ENCODE measurements at places on chromosomes 6 and 20.

DNA sequence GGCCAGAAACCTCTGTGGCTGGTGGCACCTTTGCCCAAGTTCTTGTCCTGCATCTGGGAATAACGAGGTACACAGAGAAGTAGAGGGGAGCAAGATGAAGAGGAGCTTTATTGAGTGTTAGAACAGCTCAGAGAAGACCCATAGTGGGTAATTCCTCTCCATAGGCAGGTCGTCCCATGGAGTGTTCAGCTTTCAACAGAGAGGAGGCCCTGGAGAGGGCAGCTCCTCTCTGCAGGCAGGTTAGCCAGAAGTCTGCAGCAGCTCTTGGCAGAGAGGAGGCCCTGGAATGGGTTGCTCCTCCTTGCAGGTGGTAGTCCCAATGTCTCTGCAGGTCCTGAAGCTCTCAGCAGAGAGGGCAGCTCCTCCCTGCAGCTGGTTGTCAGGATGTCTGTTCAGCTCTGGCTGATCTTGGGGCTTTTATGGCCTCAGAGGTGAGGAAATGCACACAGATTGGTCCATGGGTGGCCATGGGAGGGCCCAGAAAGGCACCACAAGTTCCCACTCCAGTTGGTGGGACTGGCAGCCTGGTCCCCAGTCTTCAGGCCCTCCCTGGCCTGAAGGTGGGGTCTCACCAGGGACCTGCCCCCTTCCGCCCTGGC lies 89.0 kb downstream of the IPCEF1 start:
- no peak for DNase-seq

DNA sequence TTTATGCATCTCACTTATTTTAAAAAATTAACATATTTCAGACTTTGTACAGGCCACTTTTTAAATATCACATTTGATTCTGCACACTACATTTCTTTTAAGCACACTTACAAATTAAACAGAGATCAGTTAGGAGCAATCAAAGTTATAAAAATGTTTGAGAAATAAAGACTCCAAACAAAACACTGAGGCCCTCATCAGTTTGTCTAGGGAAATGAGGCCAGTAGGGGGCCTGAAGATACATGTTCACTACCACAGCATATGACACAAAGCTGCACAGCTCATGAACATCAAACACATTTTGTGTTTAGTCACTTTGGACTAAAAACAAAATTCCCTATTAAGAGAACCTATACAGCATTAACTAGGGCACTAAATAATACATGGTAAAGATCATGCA lies 180.5 kb downstream of the PDE7B start:
- peak; percentile 17 for DNase-seq

- peak; percentile 25 for DNase-seq
These were observed 84.3 kb downstream of the THBS2 start for GRCh38 chr6:169169375-169169774.

DNA sequence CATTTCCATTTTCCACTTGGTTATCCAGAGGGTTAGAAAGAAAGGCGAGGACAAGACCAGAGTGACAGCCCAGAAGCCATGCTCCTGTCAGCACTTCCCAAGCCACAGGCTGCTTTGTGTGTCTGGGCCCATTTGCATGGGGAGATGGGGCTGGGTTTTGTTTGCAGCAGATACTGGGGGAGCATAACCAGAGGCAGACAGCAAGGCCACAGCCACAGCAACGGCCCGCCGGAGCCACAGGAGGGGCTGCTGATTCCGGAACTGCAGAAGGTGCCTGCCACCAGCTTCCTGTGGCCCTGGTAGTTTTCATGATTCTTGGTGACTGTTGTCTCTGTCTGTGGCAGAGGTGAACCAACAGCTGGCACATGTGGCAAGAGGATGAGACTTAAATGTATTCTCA lies 106.6 kb downstream of the DLL1 start:
- no peak for DNase-seq

GRCh38 chr6:169415179-169415578 lies 161.5 kb upstream of the THBS2 start:
- DNase-seq, result no peak

GRCh38 chr6:53038141-53038540 lies 27.1 kb upstream of the FBXO9 start:
- DNase-seq, result no peak

GRCh38 chr6:110348961-110349690 lies 9.0 kb downstream of the METTL24 start:
- no peak for DNase-seq

DNA sequence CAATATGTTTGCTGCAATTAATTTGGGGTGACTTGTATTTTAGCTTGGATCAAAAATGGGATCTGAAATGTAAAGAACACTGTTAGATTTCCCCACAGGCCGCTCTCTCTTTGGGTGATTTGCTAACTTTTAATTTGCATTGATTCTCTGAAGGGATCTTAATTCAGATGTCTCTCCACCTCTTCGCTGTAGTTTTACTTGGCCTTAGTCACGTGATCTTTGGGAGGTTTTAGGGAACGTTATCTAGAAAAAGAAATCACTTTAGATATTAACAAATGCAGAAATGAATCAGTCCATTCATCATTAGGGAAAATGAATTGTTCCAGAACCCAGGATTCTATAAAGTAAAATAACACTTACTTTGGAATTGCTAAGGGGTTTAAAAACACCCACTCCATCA lies 390.2 kb downstream of the THBS2 start:
- no peak for DNase-seq

GRCh38 chr20:56776345-56776744 lies 147.2 kb downstream of the TFAP2C start:
- no peak for DNase-seq

- DNase-seq, result peak; percentile 84
These were observed 55.9 kb upstream of the RREB1 start for GRCh38 chr6:7051780-7052442.

DNA sequence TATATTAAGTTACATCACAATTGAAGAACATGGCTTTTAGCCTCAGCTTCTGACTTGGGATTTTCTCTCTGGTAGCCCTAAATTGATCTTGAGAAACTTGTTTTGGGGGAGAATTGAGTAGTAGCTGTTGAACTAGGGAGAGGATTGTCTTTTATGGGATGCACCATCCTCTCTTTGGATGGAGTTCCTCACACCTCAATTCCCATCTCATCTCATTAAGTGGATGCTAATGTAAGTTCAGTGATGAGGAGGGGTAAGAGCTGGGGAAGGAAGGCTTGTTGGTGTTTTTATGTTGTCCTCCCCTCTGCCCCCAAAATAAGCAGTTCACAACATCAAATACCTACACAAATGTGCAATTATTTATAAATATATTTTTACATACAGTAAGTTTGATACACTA lies 4.0 kb downstream of the GJA1 start:
- no peak for DNase-seq

GRCh38 chr20:62537649-62538292 lies 62.0 kb upstream of the GATA5 start:
- DNase-seq, result no peak

GRCh38 chr6:33304216-33304615 lies 5.5 kb upstream of the RGL2 start:
- DNase-seq, result no peak

DNA sequence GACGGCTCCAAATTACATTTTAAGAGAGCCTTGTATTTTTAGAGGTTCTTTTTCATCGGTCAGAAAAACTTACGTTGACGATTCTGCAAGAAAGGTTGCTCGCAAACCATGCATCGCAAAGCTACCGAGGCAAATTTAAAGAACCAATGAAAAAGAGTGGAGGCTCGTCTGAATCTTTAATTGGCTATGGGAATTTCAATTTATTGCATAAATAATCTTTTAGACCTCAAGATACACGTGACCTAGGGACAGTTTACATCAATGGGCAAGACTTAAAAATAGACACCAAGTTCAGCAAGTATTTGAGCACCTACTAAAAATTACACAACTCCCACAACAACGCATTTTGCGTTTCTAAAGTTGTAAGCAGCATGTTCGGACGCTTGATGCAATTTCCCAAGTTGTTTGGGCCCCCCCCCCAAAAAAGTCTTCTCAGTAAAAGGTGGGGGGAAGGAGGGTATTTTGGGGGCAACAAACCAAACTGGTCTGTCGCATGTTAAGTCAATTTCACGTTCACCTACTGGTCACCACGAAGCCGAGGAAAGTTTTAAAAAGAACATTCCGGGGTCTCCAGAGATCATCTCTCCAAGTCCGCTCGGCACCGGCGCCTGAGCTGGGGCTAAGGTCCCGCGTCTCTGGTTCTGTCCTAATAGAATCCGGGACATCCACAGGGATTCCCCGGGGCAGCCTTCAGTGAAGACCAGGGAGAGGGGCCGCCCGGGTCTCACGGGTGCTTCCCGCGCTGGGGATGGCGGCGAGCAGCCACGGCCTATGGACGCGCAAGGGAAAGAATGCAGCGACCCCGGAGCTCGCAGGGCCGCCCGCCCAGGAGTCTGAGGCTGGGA lies 851 bp downstream of the SNX5 start:
- DNase-seq, result no peak

DNA sequence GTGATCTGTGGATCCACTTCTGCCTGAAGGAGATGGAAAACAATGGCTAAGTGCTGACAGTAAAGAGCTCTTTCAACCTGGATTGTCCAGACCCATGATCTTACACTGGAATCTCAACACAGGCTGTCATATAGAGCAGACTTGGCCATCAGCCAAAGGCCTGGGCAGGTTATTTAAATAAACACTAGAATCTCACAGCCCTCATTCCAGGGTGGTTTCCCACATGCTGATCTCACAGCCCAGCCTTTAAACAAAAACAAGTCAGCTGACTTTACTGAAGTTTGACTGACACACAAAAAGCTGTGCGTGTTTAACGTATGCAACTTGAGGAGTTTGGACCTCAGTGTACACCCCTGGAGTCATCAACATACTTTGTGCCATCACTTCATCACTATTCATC lies 28.4 kb downstream of the SYNDIG1 start:
- DNase-seq, result no peak

GRCh38 chr20:37477041-37477440 lies 44.0 kb upstream of the NNAT start:
- DNase-seq, result no peak

- DNase-seq, result peak; percentile 62
These were observed 76.8 kb upstream of the SIRPG start for GRCh38 chr20:1734269-1734858.
